MG63 (cell line): ENCODE measurements at places on chromosomes 4 and X.

- DNase-seq, result no peak
Measured at GRCh38 chrX:41588271-41588670, 100.5 kb upstream of the GPR34 start.

GRCh38 chrX:124358800-124359383 lies 12.5 kb downstream of the SH2D1A start:
- no peak for DNase-seq

GRCh38 chr4:125346616-125347015 lies 31.9 kb downstream of the FAT4 start:
- no peak for DNase-seq

- no peak for DNase-seq
Measured at GRCh38 chrX:69493766-69494165, 10.4 kb upstream of the NALF2 start.

GRCh38 chrX:23304881-23305280 lies 29.8 kb upstream of the PTCHD1 start:
- DNase-seq, result no peak

DNA sequence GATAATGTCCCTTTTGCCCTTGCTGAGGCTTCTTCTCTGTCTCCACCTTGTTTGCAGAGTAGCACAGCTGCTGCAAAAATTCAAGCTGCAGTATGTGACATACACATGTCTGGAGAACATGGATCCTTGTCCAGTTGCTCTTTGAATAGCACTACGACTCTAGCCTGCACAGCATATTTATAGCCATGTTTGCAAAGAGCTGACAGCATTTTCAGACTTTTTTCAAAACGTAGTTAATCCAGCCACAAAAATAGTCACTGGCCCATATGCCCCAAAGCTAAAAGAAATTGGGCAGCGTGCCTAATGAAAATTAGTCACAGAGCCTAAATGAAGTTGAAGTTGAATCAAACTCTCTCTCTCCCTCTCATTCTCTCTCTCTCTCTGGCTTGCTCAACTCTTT lies 17.5 kb downstream of the SLC16A2 start:
- no peak for DNase-seq

DNA sequence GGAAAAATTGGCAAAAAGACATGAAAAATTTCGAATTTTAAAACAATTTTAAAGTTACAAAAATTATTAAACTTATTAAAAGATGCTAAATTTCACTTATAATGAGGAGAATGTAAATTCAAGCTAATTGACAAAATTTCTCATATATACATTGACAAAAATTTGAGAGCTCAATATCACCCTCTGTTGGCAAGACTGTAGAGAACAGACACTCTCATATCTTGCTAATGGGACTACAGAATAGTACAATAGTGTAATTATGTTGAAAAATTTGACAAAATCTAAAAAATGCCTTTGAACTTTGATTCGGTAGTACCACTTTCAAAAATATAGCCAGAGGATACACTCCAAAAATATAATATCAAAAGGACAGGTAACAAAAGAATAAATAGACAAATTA lies 29.8 kb downstream of the DCAF8L2 start:
- DNase-seq, result no peak

DNA sequence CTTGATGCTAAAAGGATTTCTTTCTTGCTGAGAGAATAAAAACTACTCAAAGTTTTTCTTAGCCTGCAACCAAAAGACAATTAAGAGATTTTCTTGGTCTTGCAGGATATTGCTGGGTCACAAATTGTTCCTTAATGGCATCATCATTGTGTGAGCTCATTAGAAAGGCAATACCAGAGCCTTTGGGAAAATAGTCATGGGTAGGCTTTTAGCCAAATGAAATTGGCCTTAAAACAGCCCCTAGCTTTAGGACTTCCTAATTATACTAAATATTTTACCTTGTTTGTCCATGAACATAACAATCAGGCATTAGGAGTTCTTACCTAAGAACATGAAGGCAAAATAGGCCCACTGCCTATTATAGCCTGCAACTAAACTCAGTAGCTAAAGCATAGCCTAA lies 10.4 kb upstream of the FAM13A start:
- no peak for DNase-seq

DNA sequence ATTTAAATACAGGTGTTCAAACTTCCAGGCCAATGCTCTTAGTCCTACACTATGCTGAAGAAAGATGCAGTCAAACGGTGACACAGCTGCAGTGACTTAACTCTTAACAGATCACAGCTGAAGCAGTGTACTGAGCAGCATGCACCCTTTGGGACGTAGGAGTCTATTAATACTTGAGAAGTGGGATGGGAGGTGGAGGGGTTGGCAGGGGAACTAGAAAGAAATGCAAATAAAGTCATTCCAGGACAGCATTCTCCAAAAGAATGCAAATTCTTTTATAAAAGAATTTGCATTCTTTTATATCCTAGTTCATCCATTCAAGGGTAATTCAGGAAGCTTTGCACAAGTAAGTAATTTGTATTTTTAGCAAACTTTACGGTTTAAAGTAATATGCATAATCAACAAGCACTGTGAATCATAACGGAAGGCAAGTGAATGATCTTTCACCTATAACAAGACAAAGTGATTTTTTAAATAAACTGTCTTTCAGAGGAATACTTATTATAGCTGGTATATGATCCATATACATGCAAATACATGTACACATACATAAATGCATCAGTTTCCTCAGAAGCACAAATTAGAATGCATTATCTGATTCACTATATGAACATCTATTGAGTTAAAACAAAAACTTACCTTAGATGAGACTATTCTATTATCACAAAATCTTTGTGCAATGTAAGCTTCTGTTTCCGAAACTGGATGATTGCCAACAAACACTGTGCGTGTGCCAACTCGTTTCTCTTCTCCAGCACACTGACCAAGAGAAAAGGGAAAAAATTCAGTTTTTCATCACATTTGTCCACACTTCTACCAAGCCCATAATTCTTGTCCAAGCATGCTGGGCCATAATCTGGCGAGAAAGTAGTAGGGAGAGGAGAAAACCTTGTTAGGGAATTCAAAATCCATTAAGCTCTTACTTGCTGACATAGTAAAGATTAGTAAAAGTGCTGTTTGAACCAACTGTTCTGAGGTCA lies 106.5 kb downstream of the ATP11C start:
- DNase-seq, result peak; percentile 29

DNA sequence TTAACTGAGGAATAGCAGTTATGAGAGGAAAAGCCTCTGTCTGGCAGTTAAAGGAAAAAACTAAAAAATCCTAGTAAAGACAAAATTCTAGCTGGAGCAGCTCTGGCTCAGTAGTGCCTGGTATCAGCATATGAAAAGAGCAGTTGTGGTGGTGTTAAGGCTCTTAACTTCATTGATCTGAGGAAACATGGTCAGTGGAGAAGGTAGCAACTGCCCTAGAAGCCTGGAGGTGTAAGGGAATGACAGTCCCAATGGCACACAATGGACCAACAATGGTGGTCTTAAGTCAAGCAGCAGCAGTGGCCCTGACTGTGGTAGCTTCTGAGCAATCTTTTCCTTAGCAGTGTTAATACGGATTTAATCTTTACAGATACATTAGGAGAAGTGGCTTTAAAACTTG lies 189.6 kb upstream of the POF1B start:
- no peak for DNase-seq

GRCh38 chr4:10003666-10004065 lies 17.6 kb downstream of the SLC2A9 start:
- DNase-seq, result no peak

DNA sequence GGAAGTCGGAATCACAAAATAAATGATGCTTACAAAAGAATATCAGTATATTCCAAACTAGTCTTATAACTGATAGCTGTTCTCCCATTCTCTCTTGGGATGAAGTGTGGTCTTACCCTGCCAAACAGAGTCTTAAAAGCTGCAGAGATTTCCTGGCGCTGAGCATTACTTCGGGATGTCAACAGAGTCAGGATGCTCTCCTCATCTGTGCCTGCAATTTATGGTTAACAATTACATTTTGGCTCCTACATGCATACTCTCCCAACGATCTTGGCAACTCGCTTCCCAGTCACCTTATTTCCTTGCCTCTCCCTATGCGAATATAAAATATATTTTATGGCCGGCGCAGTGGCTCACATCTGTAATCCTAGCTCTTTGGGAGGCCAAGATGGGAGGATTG lies 12.2 kb downstream of the ANXA5 start:
- no peak for DNase-seq

DNA sequence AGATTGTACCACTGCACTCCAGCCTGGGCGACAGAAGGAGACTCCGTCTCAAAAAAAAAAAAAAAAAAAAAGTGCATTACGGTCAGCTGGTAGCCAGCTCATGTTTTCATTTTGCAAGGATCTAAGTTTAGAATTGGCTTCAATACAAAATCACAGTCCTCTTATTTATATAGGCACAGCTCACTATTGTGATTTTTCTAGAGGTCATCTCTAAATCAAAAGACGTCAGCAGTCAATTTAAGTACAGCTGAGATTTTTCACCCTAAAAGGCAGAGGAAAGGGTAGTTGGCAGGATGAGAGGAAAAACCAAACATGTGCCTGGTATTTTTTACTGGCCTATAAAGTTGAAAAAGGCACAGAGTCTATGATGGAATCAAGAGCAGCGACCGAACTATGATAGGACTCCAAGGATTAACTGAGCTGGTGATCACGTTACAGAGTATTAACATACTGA lies 30.8 kb downstream of the ASB5 start:
- DNase-seq, result peak; percentile 1

DNA sequence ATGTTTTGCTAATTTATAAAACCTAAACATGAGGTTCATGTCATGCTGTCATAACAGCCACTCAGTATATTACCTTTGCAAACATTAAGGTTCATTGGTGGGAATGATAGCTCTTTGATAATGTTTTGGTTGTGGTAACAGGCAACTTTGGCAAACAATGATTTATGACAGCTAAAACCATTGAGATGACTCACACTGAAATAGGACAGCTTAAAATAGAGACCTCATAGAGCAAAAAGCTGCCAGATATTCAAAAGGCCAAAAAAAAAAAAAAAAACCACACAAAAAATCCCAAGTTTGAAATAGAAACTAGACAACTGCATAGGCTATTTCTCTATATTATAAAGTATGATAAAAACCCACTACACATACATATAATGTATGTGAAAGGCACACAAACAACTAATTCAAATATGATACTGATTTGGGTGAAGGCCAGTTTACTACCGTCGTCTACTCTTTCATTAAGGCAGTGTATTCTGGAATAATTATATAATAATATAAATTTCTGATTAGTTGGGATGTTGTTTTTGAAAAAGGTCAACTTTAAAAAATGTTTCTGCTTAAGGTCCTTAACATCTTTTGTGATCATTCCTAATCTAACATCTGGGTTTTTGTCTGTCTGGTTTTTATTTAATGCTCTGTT lies 646.0 kb upstream of the PITX2 start:
- no peak for DNase-seq

GRCh38 chr4:20095805-20096541 lies 155.7 kb upstream of the SLIT2 start:
- DNase-seq, result no peak
